EL (cell line): ENCODE measurements at places on chromosomes 11 and 22.
A peak's percentile ranks its signal among the peaks of the same experiment; 100 is the strongest.

DNA sequence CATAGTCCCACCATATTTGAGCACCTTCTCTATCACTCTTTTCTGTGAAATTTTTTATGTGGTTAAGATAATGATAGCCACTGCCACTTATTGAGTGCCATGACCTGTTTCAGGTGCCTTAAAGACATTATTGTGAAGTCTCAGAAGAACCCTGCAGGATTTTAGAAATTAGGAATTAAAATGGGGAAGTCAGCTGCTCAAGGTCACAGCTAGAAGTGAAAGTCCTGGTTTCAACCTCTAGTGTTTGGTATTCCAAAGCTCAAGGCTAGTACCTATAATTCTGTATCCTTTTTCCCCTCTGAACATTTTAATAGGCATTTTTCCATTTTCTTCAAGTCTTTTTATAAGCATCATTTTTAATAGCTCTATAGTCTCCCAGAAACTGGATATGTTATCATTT is 9.0 kb upstream of the RRM1 start:
- DNase-seq = no peak

GRCh38 chr11:15418921-15419320 is 304.2 kb downstream of the INSC start:
- no peak for DNase-seq

DNA sequence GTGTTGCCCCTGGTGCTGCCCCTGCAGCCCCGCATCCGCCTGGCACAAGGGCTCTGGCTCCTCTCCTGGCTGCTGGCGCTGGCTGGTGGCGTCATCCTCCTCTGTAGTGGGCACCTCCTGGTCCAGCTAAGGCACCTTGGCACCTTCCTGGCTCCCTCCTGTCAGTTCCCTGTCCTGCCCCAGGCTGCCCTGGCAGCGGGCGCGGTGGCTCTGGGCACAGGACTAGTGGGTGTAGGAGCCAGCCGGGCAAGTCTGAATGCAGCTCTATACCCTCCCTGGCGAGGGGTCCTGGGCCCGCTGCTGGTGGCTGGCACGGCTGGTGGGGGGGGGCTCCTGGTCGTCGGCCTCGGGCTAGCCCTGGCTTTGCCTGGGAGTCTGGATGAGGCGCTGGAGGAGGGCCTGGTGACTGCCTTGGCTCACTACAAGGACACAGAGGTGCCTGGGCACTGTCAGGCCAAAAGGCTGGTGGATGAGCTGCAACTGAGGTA is 278 bp downstream of the ROM1 start:
- no peak for DNase-seq

DNA sequence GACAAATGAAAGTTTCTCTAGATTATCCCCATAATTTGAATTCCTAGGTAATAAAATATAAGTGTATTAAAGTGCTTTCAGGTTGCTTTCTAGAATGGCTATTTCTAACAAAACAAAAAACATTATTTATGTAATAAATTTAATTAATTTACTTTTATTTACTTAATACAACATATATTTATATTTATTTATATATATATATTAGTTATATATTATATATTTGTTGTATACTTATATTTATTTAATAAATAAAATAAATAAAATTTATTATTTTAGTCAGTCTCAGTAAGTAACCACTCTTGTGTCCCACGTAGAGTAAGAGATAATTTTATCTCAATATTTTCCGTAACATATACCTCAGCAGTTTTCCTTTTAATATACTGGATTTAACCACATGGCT is 1031.6 kb upstream of the CNTN5 start:
- DNase-seq = no peak

DNA sequence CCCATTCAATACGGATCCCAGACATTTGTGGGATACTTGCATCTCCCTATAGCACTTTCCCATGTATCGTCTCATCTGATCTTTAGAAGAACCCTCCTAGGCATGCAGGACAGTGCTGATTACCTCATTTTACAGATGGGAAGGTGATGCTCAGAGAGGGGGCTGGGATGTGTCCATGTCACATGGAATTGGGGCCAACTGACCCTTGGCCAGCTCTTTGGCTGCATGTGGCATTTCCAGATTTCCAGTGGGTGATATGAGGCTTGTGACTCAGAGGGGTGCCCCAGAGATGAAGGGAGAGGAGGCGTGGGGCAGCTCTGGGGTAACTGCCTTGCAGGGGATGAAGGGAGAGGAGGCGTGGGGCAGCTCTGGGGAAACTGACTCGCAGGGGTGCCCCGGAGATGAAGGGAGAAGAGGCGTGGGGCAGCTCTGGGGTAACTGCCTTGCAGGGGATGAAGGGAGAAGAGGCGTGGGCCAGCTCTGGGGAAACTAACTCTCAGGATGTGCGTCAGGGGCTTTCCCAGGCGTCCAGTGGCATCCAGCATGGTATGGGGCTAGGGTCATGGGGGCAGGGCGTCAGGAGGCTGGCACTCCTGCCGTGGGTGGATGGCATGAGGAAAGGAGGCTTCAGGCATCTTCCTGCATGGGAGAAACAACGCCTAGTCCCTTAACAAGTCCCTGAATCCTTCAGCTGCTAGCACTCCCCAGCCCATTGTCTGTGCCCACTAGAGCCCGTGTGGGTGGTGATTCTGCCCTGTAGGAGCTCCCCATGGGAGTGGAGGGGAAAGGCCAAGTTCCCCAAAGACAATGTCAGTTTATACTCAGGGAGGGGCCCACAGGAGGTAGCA is 11.9 kb upstream of the CERK start:
- peak; percentile 35 for DNase-seq

GRCh38 chr11:103222806-103223205 is 113.6 kb downstream of the DYNC2H1 start:
- no peak for DNase-seq
